ENCODE measurements at places on chromosomes 12 and 14. TPM values are rescaled to one million over a fixed set of nuclear protein-coding genes. Genes with fewer than 3 reads are reported as not detected.

DNA sequence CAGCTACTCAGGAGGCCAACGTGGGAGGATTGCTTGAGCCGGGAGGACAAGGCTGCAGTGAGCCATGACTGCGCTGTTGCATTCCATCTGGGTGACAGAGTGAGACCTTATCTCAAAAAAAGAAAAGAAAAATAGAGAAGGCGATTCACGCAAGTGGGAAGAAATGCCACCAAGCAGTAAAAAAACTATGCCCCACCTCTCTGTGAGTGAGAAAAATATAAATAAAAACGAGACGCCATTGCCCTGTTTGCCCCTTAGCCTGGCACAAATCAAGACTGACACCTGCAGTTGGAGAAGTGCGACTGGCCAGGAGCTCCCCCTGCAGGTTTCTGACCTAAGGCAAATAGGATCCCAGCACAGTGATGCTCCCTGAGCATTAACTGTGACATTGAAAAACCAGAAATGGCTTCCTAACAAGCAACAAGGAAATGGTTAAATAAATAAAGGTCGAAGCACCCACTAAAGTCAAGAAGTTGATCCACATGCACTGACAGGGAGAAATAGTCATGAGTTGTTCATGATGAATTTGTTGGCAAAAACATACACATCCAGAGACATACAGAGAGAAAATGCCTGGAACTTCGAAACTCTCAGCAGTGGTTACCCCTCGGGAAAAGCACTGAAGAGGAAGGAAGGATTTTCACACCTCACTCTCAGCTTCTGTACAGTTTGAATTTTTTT lies 21.1 kb downstream of the GSC start:
- DNase-seq = peak; percentile 17

GRCh38 chr12:19299765-19300164 lies 139.5 kb upstream of the AEBP2 start:
- no peak for DNase-seq

Gene FSCB
- not detected for total RNA-seq

DNA sequence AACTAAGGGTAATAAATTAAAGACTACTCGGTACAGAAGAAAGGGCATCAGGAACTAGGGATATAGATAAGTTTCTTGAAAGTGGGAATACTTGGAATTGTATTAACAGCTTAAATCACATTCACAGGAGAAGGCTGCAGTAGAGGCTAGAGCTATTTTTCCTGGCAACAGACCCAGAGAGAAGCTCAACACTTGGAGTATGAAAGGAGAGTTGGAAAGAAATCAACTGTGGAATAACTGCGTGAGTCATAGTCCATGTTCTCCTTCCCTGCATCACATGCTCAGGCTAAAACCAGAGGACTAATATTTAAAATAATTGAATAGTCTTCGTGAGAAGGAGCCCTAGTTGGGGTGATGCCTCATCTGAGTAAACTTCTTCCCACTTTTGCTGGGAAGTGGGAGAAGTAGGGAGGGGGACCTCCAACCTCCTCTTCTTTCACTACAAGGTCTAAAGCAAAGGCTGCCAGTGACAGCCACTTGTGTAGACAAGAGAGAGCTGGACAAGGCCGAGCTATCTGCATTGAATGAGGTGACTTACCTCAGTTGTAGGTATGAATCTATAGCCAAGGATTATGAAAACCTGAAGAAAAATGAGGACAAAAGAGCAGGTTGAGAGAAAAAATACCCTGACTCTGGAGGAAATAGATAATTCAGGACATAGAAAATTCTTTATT lies 32.7 kb downstream of the DYRK2 start:
- no peak for DNase-seq

DNA sequence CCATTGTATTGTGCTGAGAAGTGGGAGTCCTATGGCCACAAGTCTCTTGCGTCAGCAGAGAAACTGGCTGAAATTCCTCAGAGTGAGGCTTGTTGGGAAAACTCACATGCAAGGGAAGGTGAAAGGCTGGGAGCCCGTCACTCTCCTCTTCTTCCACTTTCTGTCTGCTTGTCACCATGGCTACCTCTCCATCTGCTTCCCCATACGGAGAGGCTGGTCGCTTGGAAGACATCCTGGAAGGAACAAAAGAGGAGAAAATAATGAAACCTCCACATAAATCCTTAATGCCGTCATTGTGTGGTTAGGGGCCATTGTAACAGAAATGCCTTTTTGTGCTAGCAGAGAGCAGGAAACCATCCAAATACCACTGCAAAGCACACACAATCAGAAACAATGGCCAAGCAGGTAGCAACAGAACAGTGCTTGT lies 53.7 kb downstream of the SOX5 start:
- no peak for DNase-seq

Data from SJCRH30 (cell line).